ENCODE measurements at places on chromosomes 12 and 14. TPM values are rescaled to one million over a fixed set of nuclear protein-coding genes. Genes with fewer than 3 reads are reported as not detected.
A peak's percentile ranks its signal among the peaks of the same experiment; 100 is the strongest.

- DNase-seq: no peak
Measured at GRCh38 chr12:126936181-126936851, 1330.7 kb upstream of the TMEM132C start.

- no peak for DNase-seq
Measured at GRCh38 chr14:98167705-98168104, 1104.3 kb downstream of the BCL11B start.

The GARIN6 gene
- not detected for polyA plus RNA-seq

- peak; percentile 62 for DNase-seq
Measured at GRCh38 chr14:90091393-90091792, 29.6 kb downstream of the KCNK13 start.

GRCh38 chr12:98085046-98085755 lies 430.2 kb upstream of the TMPO start:
- DNase-seq: peak; percentile 84

DNA sequence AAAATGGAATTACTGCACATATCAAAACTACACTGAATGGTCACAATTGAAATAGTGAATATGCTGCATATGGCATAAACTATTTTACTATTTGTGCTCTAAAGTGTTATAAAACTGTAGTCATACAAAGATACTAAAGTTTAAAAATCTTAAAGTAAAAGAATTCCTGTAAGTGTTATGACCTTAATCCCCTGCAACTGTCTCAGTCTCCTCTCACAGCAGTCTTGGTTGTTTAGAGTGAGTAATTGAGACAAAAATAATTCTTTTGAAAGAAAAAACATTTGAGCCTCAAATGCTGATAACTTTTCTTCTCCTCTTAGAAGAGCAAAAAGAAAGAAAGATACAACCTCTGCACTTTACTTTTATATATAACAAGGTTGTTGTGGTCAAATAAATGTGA lies 99.9 kb downstream of the SYT1 start:
- no peak for DNase-seq

The DIO2 gene
- polyA plus RNA-seq: 1.4 TPM

GRCh38 chr12:56150563-56150962 lies 1.8 kb upstream of the MYL6B start:
- no peak for DNase-seq

GRCh38 chr12:24079083-24079482 lies 129.6 kb upstream of the SOX5 start:
- DNase-seq: no peak

GRCh38 chr12:40192704-40193255 lies 32.0 kb upstream of the LRRK2 start:
- DNase-seq: no peak

The YLPM1 gene
- 54.7 TPM for polyA plus RNA-seq

GRCh38 chr14:58801086-58801485 lies 163.3 kb downstream of the DACT1 start:
- no peak for DNase-seq

DNA sequence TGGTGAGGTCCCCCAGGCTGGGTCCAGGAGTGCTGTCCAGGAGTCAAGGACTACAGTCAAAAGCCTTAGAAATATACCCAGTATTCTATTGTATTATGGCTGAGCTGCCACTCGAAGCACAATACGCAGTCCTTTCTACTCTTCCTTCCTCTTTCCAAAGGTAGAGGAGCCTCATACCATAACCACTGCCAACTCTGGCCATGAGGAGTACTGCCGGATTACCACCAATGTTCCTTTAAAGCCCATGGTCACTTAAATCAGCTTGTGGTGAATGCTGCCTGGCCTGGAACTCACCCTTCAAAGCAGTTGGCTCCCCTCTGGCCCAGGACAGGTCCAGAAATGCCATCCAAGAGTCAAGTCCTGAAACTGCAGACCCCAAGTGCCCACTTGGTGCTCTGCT lies 425.4 kb downstream of the SLC16A7 start:
- DNase-seq: no peak

- DNase-seq: no peak
Measured at GRCh38 chr12:84594157-84594556, 318.4 kb downstream of the SLC6A15 start.

GRCh38 chr14:90649083-90649482 lies 167.1 kb downstream of the TTC7B start:
- DNase-seq: no peak

The SMIM41 gene
- polyA plus RNA-seq: not detected

DNA sequence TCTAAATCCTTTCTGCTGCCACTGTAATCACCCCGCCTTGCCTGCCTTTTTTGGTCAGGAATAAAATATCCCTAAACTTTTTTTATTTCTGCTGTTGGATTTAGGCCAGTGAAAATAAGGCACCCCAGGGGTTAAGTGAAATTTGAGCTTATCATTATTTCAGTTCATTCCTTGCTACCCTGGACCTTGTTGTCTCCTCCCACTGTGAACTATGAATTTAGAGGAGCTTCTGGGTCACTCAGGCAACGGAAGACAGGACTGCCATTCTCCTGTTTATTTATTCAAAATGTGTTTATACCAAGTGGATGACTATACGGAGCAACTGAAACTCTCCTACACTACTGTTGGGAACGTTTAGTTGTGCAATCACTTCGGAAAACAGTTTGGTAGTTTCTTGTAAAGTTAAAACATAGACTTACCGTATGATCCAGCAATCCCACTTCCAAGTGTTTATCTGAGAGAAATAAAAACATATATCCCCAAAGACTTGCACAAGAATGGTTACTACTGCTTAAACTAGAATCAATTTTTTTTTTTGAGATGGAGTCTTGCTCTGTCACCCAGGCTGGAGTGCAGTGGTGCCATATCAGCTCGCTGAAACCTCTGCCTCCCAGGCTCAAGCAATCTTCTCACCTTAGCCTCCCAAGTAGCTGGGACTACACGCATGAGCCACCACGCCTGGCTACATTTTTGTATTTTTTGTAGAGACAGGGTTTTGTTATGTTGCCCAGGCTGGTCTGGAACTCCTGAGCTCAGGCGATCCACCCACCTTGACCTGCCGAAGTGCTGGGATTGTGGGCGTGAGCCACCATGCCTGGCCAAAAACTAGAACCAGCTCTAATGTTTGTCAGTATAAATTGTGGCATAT lies 2.3 kb upstream of the TRAFD1 start:
- no peak for DNase-seq

DNA sequence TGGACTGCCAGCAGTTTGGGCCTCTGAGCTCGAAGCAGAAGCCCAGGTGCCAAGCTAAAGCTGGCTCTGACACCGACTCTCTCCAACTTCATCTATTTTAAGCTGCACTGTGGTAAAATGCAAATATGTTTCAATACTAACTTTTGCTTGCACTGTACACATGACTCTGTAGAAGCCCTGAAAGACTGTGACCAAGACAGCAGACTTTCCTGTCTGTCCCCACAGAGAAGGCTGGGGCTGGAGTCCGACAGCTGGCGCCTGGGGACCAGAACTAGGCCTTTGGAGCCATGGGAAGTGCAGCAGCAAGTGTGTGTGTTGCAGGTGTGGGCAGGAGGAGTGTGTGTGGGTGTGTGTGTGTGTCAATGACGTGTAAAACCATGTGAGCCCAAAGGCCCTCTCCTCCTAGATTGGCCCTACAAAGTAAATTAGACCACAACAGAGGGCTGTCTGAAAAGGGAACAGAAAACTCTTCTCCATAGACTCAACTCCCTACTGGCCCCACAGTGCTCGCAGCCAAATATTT lies 16.4 kb upstream of the RAB35 start:
- DNase-seq: no peak

- no peak for DNase-seq
Measured at GRCh38 chr12:65853489-65854157, 29.3 kb downstream of the HMGA2 start.

GRCh38 chr12:47074757-47075156 lies 4.7 kb upstream of the PCED1B start:
- no peak for DNase-seq

DNA sequence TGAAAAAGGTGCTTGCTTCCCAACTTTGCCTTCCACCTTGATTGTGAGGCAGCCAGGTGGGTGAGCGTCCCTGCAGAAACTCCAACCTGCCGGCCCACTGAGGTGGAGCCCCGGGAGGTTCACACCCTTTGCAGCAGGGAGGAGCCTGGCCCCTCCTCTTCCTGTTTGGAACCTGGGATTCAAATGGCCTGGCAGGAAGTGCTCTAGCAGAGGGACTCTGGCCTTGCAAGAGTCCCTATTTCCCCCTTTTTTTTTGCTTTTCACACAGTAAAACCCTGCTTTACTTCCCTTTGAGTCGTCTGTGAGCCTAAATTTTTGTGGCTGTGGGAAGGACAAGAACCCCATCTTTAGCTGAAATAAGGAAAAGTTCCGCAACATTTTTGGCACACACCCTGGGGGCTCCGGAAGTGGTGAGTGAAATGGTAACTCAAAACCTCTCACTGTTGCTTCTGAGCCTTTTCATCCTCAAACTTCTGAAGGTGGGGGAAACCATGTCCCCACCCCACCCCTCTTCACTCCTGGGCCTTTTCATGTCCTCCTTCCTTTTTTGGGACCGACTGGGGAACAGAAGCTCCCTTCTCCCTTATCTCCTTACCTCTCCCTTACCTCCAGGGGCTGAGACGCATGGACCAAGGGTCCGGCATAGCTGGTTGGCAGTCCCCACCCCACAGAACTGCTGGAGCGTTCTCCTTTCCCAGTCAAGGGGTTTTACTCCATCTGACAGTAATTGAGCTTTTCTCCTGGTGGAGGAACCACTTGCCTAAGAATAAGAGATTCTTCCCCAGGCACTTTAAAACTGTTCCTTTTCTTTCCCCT lies 102.0 kb downstream of the KCNMB4 start:
- DNase-seq: no peak

Data from brain (organoid and tissue), 16 donors.